ENCODE measurements at places on chromosomes 5 and 9.

DNA sequence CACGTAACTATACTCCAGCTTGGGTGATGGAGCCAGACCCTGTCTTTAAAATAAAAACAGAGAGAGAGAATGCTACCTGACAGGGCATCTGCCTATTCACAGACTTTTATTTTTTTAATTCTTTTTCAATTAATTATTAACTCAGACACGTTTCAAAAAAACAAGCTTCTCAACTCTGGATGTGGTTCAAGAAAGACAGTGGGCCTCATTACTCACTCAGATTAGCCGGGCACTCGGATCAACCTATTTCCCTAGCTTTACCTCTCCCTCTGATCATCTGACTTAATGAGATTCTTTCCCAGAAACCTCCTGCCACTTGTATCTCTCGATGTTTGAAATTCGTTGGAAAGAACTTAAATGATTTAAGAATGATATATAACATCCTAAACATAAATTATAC lies 134.1 kb downstream of the TRPM6 start:
- DNase-seq = no peak

GRCh38 chr9:107342476-107343161 lies 59.5 kb downstream of the RAD23B start:
- DNase-seq = no peak

- no peak for DNase-seq
Measured at GRCh38 chr9:77616191-77616590, 31.9 kb downstream of the GNA14 start.

DNA sequence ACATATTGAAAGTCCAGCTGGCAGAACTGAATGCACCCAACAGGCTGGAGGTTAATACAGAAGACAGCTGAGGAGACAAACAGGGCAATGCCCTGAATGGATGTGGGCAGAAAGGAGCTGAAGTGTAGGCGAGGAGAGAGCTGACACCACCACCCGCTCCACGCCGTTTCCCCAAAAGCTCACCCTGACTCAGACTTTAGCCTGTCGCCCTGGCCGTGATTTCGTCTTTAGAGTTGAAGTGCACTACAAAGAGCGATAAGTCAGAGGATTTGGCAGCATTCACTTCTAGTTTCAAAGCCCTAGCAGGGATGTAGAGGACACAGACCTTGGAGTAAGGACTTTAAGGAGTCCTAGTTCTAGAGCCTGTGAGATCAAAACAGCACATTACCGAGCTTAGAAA lies 2.2 kb upstream of the ERAP1 start:
- DNase-seq = no peak

DNA sequence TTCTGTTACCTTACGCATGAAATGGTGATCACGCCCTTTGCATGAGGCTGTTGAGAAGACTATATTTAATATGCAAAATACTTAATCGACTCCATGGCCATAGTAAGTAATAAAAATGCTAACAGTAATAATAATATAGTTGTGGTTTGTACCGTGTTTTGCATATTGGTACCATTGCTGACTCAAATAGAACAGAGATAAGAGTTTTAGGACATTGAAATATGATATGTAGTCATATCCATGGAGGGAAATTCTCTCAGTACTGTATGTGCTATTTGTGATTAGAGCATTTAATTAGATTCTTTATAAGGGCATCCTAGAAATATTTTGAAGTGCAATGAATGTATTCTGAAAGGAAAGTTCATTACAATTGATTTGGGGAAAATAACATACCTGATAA lies 41.9 kb downstream of the CFAP90 start:
- DNase-seq = no peak

DNA sequence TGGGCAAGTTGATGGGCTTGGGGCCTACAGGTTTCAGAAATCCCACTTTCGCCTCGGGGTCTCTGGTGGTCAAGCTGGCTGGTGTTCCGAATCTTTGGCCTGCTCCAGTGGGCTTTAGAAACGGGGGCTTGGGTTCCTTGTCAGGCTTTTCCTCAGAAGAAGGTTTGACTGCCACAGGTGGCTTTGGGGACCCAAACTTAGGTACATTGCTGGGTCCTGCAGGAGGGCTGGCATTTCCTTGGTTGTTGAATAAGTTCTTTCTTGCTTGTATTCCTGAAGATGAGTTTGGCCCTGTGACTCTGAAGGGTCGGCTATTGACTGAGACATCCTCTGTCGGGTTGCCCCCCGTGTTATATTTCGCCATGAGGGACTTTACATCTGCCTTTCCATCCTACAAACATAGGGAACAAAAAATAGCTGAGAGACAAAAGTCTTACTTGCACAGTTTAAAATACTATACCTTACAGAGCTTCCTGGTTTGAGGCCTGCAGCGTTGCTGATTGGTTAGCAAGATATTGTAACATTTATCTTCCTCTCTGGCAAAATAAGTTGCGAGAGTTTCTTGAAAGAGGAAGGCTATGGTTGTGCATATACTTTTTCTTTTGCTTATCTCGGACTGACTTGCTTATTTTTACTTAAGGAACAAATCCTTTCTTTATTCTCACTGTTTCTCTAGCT lies 16.6 kb downstream of the FYB1 start:
- peak; percentile 83 for DNase-seq

GRCh38 chr5:55638051-55638450 lies 74.1 kb downstream of the SLC38A9 start:
- no peak for DNase-seq

DNA sequence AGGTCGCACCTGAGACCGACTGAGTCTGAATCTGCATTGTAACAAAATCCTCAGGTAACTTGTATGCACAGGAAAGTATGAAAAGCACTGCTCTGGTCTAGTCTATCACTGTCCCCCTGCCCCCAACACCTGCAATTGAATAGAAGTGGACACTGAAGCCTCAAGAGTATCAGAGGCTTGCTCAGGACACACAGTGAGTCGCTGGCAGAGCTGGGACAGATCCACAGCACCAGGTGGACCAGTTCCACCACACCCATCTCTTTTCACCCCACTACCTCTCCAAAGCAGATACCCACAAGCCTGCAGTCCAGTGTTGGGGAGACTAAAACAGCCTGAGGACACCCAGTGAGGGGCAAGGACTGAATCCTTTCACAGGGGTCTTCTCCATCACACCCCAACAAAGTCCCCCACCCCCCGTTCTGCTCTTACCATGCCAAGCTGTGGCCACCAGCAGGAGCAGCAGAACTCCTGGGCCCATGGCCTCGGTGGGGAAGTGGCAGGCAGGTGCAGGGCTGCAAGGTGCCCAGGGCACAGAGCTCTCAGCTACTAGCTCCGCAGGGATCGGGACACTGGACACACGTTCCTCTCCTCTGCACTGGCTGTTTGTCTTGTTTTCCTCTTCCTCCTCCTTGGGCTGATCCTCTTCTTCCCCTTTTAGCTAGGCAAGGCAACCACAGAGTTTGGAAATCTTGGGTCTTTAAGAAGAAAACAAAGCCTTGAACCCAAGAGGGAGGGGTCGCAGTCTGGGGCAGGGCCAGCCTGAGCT lies at the start of gene CSF1R:
TSS of gene CSF1R (minus strand) at position 605 of the 766 bp plus-strand sequence. CDS start at position 478, 127 bp downstream.
- peak; percentile 60 for DNase-seq

- DNase-seq = no peak
Measured at GRCh38 chr5:124162767-124163532, 583.5 kb downstream of the ZNF608 start.

DNA sequence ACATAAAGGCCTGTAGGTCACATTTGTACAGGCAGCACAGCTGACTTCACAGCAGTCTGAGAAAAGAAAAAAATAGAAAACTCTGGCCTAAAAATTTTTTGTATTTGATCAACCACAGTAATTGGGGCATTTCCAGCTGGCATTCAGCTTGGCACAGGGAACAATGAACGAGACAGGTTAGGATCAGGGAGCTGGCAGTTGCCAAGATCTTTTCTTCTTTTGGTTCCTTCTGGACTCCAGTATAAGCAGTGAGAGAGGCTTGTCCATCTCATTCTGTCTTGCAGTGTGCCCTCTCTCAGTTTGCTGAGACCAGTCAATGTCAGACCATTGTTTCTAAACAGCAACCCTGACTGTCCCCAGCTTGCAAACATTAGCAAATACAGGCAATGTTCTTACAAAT lies 601.1 kb downstream of the TLR4 start:
- DNase-seq = no peak

DNA sequence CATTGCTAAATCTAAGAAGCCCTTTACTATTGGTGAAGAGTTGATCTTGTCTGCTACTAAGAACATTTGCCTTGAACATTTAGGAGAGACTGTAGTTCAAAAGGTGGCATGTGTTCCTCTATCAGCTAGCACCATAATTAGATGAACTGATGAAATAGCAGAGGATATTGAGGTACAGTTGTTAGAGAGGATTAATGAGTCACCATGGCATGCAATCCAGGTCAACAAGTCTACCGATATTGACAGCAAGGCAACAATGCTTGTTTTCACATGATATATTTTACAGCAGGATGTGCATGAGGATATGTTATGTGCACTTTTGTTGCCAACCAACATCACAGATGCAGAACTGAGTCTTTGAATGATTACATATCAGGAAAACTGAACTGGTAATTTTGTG lies 134.3 kb upstream of the CDH9 start:
- no peak for DNase-seq

GRCh38 chr5:72478684-72479083 lies 28.5 kb downstream of the ZNF366 start:
- no peak for DNase-seq

DNA sequence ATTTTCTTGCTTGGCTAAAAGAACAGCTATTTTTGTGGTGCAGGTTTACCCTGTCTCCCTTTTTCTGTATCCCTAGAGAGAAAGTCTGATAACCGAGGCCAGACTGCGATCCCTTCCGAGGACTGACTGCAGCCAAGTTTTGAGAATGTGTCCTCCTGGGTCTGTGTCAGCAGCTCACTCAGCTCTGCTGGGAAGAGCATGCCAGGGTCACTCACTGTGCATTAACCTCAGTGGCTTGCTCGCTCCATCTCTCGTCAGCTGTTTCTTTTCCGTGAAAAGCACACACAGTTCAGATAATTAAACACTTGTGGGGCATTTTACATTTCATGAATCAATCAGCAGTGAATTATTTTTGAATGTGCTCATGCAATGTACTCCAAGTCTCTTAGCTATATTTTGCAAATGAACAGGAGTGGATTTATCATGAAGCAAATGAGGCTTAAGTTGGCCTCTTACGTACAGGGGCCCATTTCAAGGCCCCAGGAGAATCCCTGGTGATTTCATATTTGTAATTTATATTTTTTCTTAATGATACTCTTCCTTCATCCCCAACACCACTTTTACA lies 252.1 kb downstream of the SMARCA2 start:
- no peak for DNase-seq

GRCh38 chr5:74461251-74461650 lies 179.3 kb downstream of the ENC1 start:
- no peak for DNase-seq

GRCh38 chr5:179953987-179954386 lies 46.3 kb upstream of the TBC1D9B start:
- no peak for DNase-seq

DNA sequence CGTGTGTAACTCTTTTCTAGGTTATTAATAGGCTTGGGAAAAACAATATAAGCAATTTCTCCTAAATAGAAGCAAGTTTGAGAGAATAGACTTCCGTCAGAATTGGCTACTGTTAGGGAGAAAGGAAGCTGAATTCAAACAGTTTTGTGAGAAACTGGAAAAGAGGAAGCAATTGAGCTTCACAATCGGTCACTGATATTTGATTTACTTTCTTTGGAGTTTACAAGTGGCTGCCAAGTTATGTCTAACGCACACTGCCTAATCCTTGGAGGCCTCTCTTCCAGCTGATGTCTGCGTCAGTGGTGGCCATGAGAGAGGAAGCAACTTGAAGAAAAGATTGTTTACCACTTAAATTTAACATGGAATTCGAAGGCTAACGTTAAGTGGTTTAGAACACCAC lies 319.5 kb downstream of the ADGRV1 start:
- DNase-seq = no peak

DNA sequence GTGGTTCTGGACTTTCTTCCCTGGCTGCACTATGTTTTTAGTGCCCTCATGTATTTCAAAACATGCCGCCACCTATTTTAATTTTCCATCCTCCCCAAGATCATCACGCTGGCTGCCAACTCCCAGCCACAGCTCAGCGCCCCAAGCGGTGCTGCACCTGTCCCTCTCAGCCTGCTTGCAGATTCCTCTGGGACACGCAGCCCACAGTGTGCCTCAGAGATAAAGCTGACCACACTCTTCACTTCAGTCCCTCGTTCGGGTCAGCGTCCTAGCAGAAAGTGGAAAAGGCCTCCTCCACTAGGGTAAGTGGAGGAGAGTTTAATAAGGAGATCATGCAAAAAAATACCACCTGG lies 56.2 kb upstream of the CKS2 start:
- DNase-seq = no peak

DNA sequence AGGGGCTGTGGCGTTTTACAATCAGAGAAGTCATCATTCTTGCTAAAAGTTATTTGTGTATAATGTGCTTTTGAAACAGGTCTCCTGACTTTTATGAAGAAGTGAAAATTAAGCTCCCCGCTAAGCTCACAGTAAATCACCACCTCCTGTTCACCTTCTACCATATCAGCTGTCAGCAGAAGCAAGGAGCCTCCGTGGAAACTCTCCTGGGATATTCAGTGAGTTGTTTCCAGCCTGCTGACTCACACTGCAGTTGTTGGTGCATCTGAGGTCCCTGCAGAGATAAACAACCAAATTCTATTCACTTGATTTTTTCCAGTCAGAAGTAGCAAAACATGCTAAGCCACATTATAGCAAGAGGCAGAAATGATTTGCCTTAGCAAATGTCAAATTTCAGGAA lies 156.7 kb downstream of the DOCK8 start:
- no peak for DNase-seq

- DNase-seq = no peak
Measured at GRCh38 chr9:95461448-95462248, 55.1 kb downstream of the PTCH1 start.

DNA sequence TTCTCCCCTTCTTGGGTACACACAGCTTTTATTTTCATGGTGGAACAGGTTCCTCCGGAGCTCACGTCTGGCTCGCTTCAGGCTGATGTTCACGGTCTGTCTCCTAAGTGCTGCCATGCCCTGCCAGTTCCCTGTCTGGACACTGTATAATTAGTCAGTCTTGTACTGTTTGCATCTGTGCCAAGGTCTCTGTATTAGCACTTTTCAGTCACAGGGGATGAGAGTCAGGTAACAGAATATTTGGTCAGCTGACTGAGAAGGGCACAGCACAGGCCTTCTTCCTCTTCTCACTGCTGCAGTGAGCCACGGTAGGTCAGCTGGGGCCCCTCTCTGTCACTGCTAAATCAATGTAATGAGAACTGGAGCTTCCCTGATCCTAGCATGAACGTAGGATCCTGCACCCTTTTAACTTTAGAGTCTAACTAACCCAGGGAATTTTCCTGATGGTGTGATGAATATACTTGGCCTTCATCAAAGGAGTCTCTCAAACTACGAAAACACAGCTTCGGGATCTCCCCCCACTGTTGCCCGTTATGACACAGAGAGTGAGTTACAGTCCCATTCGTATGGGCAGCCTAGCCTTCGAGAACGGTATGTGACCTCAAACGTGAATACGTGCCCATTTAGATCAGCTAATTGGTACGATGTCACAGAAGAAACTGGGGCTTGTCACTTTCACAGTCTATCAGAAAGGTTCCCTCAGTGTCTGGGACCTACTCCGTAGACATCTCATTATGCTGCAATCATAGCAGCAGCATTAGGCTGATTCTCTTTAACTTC lies 354.1 kb upstream of the RFX3 start:
- no peak for DNase-seq

GRCh38 chr5:175885813-175886212 lies 14.4 kb downstream of the CPLX2 start:
- no peak for DNase-seq

All from AML-193 (cell line).